Lung (tissue), 17 donors: ENCODE measurements at places on chromosomes 6 and 20.

- no peak overlapping the region for H3K27ac ChIP-seq
- H3K36me3 ChIP-seq: no peaks in the 10 kb centered on the region
- H3K4me1 ChIP-seq: no peaks in the 10 kb centered on the region
- no peak for DNase-seq
Observed at GRCh38 chr20:17503301-17504065, 27.7 kb downstream of the BFSP1 start.

- H3K36me3 ChIP-seq: no peaks in the 10 kb centered on the region
- H3K4me1 ChIP-seq: no peaks in the 10 kb centered on the region
Observed at GRCh38 chr20:23643659-23644058, 5.9 kb upstream of the CST3 start.

DNA sequence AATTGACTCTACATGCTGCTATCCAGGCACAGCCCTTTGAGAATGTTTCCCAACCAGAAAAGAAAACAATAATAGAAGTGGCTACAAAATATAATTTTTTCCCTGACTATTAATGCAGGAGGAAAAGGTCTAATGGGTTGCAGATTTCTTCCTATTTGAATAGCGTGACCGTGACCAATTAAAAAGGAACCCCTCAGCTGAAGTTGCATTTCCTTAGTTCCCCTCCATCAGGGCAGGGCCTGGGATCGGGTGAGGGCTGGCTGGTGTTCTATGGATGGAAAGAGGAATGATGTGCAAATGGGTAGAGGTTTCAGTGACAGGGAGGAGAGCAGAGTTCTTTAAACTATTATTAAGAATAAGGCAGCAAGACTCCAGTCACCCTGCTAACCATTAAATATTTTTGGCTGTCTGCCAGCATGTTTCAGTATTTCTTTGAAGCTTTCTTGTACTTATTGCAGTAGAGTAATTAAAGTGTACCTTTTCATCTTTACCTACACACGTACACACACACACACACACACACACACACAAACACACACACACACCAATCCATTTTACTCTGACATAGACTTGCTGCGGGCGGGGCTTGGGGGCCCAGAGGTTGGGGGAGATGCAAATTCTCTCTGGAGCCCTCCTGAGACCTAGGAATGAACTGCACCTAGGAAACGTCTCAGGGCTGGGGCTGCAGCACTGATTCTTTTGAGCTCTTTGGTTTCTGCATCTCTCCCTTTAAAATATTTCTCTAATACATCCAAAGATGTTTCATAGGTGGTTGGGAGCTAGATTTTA is 154.8 kb upstream of the SLC35B3 start:
- H3K27ac ChIP-seq: no peak overlapping the region
- no peak overlapping the region for H3K4me3 ChIP-seq
- DNase-seq: peak; percentile 57
- no peaks in the 10 kb centered on the region for H3K36me3 ChIP-seq
- H3K4me1 ChIP-seq: no peaks in the 10 kb centered on the region

DNA sequence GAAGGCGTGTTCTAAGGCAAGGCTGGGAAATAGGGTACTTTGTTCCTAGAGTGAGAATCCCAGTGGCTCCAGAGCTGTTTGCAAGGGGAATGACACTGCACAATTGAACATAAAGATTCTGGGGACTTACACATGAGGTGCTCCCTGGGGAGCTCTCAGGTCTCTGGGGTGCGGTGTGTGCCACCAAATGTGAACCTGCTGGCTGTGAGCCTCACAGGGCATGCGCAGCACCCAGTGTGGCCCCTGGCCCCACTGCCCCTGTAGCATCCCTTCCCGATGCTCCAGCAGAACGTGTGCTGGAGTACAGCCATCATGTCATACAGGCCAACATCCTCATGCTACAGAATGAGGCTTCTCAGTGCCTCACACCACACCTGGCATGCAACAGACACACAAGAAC is 68.2 kb downstream of the TOX2 start:
- no peak for DNase-seq
- H3K36me3 ChIP-seq: no peaks in the 10 kb centered on the region
- H3K4me3 ChIP-seq: no peak overlapping the region
- H3K27ac ChIP-seq: no peak overlapping the region
- H3K27me3 ChIP-seq: no peaks in the 10 kb centered on the region

- H3K27me3 ChIP-seq: no peaks in the 10 kb centered on the region
- peak; percentile 20 for DNase-seq
- H3K27ac ChIP-seq: no peak overlapping the region
- no peak overlapping the region for H3K4me3 ChIP-seq
Observed at GRCh38 chr6:112415366-112415765, 68.2 kb downstream of the RFPL4B start.

DNA sequence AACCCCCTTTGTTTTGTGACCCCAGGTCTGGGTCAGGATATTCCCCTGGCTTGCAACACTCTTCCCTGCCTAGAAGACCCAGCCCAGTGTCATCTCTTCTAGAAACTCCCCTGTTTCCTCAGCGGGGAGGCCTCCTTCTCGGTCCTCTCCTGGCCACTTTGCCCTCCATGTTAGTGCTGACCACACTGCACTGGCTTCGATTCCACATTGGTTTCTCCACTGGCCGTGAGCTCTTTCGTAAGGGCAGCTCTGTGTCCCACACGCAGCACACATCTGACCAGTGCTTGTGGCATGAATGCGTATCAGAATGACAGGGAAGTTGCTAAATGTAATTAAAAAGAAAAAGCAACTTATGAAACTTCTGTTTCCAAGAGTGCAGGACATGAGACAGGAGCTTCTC is 49.4 kb upstream of the FNDC1 start:
- no peaks in the 10 kb centered on the region for H3K36me3 ChIP-seq
- no peak overlapping the region for H3K4me3 ChIP-seq
- no peak for DNase-seq
- no peaks in the 10 kb centered on the region for H3K27me3 ChIP-seq

DNA sequence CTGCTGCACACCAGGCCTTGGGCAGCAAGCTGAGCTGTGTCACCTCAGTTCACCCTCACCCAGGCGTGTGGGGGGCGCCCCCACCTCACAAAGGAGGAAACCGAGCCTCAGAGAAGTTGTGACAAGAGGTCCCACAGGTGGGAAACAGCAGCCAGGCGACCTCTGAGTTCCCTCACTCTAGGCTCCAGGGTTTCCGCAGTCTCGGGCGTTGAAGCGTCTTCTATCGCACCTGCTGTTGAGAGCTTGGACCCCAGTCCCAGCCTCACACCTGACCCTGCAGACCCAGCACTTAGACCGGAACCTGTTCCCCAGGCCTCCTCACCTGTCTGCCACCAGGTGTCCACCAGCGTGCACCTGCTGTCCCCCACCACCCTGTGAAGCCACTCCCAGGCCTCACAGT is 22.3 kb upstream of the APMAP start:
- H3K27ac ChIP-seq: no peak overlapping the region
- no peak overlapping the region for H3K4me3 ChIP-seq
- H3K36me3 ChIP-seq: no peaks in the 10 kb centered on the region
- peaks cover 17% of the 10 kb centered on the region for H3K4me1 ChIP-seq
- DNase-seq: peak; percentile 11
- no peaks in the 10 kb centered on the region for H3K27me3 ChIP-seq

DNA sequence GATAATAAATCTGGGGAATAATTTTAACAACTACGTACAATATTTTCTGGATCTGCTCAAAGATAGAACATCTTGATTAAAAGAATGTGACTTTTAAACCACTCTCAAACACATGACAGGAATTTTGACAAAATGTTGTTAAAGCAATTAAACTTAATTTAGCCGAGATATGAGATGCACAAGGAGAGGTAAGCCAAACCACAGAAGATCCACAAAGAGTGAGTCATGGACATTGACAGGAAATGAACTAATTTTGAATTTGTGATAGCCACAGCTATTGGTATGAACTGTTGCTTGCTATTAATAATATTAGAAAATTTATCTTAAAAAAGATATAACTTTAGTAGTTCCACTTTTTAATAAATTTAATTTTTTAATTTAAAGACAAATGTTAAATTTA is 27.8 kb upstream of the VGLL2 start:
- H3K4me3 ChIP-seq: no peak overlapping the region
- H3K27me3 ChIP-seq: no peaks in the 10 kb centered on the region
- no peak for DNase-seq

DNA sequence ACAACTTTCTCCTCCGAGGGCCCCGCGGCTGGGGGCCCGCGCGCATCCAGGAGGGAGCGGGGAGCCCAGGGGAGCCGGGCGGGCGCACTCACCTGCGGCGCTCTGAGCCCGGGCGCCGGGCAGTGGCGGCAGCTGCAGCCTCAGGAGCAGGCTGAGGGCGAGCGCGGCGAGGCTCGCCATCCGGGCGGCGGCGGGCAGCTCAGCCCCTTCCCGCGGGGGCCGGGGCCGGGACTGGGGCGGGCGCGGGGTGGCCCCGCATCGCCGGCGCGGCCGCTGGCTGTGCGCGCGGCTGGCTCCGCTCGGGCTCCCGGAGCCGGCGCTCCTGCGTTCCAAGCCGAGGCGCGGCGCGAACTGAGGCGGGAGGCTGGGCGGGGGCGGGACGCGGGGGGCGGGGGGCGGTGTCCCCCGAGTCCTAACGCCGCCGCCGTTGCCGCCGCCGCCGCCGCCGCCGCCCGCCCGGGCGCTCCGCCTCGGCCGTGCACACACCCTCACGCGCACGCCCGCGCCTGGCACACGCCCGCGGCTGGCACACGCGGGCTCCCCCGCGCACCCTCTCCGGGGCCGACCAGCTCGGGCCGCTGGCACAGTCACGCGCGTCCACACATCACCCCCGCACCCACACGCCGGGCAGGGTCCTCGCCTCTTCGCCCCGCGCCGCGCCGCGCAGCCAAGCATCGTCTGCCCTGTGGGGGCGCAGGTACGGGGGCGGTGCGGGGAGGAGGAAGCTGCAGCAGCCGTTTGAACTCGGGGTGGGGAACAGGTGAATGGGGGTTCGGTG is at the start of gene PTPRT:
TSS of gene PTPRT (minus strand) at position 353 of the 778 bp plus-strand sequence. CDS start at position 180, 173 bp downstream.
- no peak within 1 kb of the TSS for H3K4me3 ChIP-seq
- no peak for DNase-seq
- H3K36me3 ChIP-seq: no peaks in the 10 kb centered on the region
- H3K4me1 ChIP-seq: no peaks in the 10 kb centered on the region
- H3K27me3 ChIP-seq: peaks cover 39% of the 10 kb centered on the region

GRCh38 chr6:14946753-14947152 is 299.1 kb upstream of the JARID2 start:
- H3K4me3 ChIP-seq: no peak overlapping the region
- no peaks in the 10 kb centered on the region for H3K27me3 ChIP-seq
- DNase-seq: no peak
- H3K4me1 ChIP-seq: no peaks in the 10 kb centered on the region
- no peaks in the 10 kb centered on the region for H3K36me3 ChIP-seq

- H3K4me1 ChIP-seq: no peaks in the 10 kb centered on the region
- H3K27me3 ChIP-seq: peaks cover 40% of the 10 kb centered on the region
- no peaks in the 10 kb centered on the region for H3K36me3 ChIP-seq
Observed at GRCh38 chr6:27209196-27209595, 38.3 kb upstream of the PRSS16 start.

GRCh38 chr6:146388736-146389364 is 154.8 kb upstream of the RAB32 start:
- no peaks in the 10 kb centered on the region for H3K36me3 ChIP-seq
- no peak for DNase-seq
- H3K27me3 ChIP-seq: no peaks in the 10 kb centered on the region
- no peaks in the 10 kb centered on the region for H3K4me1 ChIP-seq
- no peak overlapping the region for H3K27ac ChIP-seq

GRCh38 chr20:47600967-47601547 is 99.4 kb downstream of the NCOA3 start:
- peaks cover 24% of the 10 kb centered on the region for H3K4me1 ChIP-seq
- no peaks in the 10 kb centered on the region for H3K27me3 ChIP-seq
- no peak overlapping the region for H3K4me3 ChIP-seq
- H3K27ac ChIP-seq: no peak overlapping the region
- no peak for DNase-seq

- no peaks in the 10 kb centered on the region for H3K27me3 ChIP-seq
- no peaks in the 10 kb centered on the region for H3K36me3 ChIP-seq
- H3K4me3 ChIP-seq: no peak overlapping the region
- DNase-seq: no peak
Observed at GRCh38 chr6:66731310-66731709, 1024.3 kb upstream of the EYS start.

- H3K27ac ChIP-seq: no peak overlapping the region
- no peak overlapping the region for H3K4me3 ChIP-seq
- no peaks in the 10 kb centered on the region for H3K36me3 ChIP-seq
Observed at GRCh38 chr6:20996099-20996498, 461.8 kb downstream of the CDKAL1 start.

DNA sequence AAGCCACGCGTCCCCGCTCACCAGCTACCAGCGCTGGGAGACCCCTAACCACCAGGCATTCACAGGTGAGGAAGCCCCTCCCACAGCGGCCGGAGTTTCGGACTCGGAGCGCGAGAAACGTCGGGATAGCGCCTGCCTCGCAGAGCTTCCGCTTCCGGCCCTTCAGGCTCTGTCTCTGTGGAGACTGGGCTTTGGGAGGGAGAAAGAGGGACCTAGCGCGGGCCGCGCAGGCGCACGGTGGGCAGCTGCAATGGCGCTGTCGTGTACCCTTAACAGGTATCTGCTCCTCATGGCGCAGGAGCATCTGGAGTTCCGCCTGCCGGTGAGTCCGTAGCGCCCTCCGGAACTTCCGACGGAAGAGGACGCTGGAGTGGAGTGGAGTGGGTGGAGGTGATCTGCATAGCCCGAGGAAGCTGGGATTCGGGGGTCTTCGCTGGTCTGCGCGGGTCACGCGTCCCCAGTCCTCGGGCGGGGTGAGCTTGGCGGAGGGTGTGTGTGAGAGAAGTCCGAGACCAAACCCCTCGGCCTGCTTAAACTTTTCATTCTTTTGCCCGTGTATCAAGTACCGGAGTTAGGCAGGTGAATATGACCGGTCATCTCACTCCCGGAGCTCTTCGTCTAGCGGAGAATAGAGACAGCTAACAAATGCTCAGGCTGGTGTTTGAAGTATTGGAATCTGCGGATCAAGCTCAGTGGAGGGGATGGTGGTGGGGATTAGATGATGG is at the start of gene TRMT11:
TSS of gene TRMT11 (plus strand) at position 240 of the 725 bp plus-strand sequence. CDS start at position 251, 11 bp downstream.
- no peaks in the 10 kb centered on the region for H3K27me3 ChIP-seq
- H3K4me3 ChIP-seq: peak within 1 kb of the TSS; percentile 93
- peak within 1 kb of the TSS; percentile 83 for H3K27ac ChIP-seq

GRCh38 chr6:73782911-73783310 is 86.9 kb downstream of the CD109 start:
- no peak overlapping the region for H3K4me3 ChIP-seq
- no peak for DNase-seq

DNA sequence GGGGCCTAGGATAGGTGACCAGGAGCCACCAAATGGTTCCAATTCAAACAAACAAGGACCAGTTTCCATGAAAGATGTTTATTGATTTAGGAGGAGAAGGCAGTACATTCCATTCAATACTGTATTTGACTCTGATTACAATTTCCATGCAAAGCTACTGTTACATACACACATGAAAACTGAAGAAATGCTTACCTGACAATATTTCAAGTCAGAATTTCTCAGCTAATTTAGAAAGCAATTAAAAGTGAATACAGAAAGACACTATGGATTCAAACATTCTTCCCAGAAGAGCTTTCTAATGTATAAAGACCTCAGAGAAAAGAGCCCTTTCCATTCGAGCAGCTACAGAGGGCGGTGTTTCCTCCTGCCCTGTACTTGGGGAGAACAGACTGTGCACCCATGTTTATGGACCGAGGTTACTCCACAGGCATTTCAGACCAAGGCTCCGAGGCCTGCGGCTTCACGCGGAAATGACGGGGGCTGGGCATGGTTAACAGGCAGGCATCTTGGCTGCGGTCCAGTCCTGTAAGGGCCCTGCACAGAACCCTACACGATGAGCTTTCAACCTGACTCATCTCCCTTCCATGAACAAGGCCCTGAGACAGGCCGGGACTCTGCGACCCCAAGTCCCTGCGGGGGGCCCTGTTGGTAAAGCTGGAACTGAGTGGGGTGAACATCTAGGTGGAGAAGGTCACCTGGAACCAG is 25.7 kb upstream of the TCFL5 start:
- H3K36me3 ChIP-seq: peaks cover 47% of the 10 kb centered on the region
- no peaks in the 10 kb centered on the region for H3K27me3 ChIP-seq
- H3K4me3 ChIP-seq: no peak overlapping the region
- no peak overlapping the region for H3K27ac ChIP-seq
- peak; percentile 52 for DNase-seq
